CD8-positive, alpha-beta memory T cell (primary cell): ENCODE measurements at places on chromosomes 16 and 17.
A peak's percentile ranks its signal among the peaks of the same experiment; 100 is the strongest.

DNA sequence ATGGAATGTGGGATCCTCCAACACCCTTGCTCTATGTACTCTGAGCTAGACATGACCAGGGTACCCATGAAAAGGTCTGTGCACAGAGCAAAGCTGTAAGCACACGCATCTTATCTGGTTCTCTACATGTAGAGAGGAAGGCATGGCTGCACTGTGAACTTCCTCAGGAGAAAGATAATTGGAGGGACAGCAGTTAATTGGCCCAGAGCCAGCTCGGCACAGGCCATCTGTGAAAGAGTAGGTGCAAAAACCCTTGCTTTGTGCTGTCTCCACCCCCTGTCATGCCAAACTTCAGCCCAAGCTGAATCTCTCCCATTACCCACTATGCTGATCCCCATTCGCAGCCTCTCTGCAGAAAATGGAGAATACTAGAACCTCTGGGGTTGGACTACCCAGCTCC is 241.0 kb downstream of the GRIN2A start:
- no peak for DNase-seq

GRCh38 chr16:84603140-84603816 is 14.6 kb downstream of the COTL1 start:
- no peak for DNase-seq

GRCh38 chr16:17561056-17561455 is 90.3 kb upstream of the XYLT1 start:
- DNase-seq, result no peak

DNA sequence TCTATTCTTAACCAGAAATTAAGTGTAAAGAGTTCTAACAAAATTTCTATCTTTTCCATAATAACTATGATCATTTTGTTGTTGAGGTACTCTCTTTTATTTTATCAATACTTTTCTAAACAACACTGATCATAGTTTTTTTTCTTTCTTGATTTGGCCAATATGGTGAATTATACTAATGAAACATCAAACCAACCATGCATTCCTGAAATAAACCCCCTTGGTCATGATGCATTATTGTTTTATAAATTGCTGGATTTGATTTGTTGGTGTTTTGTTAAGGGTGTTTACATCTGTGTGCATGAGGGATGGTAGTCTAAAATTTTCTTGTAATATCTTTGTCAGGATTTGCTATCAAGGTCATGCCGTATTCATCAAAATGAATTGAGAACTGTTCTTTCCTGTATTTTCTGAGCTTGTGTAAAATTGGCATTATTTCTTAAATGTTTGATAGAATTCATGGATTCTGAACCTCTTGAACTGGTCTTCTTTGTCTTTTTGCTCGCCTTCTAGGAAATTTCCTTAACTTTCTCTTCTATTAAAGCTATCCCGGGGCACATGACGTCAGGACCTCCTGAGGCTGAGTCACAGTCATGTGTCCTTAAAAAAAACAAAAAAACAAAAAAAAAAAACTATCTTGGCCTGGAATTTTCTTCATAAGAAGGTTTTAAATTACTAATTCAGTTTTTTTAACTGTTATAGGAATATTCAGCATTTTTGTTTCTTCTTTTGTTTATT is 3.9 kb upstream of the TRIM25 start:
- no peak for DNase-seq

- DNase-seq, result no peak
Observed at GRCh38 chr17:35731917-35732805, 722 bp downstream of the RASL10B start.

DNA sequence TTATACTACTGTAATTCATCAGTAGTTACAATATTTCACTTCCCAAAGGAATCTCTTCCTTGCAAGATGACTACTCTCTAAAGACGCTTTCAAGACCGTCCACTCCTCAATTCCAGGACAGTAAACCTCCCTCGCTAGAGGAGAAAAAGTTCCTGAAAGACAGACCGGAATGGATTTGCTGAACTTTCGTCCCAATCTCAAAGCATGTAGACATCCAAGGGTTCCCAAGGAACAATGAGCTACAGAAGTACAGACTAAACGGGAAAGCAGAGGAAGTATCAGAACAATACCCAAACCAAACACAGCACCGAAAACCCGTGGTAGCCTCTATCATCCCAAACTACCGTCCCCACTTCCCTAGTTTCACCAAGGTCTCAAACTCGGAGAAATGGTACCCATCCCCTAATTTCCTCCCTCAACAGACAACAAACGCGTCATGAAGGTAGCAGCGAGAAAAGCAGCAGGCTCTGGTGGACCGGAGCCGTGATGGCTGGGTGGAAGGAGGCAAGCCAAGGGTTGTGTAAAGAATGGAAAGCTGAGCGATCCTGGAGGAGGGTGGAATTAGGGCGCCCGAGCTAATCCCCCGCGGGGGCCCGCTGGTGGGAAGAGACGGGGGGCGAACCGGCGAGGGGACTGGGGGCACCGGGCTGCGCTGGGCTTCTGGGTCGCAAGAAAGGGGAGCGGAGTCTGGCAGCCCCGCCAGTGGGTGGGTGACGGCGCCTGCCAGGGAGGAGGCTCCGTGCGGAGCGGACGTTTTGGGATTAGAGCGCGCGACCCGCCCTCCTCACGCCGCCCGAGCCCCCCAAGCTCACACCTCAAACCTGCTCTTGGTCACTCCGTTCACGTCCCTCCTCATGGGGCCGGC is 647 bp downstream of the FBXL20 start:
- peak; percentile 1 for DNase-seq

DNA sequence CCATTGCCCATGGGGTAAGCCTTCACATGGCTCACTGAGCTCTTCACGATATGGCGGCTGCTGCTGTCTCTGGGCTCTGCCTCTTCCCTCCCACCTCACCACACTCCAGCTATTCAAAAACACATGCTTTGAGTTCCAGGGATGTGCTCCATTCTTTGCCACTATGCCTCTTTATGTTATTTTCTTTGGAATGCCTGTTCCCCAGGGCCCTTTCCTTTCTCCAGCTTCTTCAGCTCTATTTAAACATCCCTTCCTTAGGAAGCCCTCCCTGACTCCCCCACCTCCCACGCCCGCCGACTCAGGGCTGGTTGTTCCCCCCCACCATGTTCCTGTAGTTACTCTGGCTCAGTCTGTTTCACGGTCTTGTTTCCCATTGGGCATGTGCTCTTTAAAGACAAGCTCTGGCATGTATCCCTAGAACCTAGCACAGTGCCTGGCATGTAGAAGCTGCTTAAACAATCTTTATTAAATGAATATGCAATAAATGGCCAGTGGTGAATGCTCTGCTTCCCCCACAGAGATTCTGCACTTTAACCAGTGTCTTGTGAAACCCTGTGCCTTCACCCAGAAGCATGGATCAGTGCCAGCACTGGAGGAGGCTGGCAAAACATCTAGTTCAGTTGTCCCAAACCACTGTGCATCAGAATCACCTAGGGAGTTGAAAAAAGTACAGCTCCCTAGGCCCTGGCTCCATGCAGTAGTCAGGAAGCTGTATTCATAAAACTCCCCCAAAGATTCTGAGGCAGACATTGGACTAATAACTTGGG is 6.9 kb downstream of the MYCBPAP start:
- no peak for DNase-seq

- DNase-seq, result no peak
Observed at GRCh38 chr17:67180275-67180674, 64.7 kb downstream of the HELZ start.

DNA sequence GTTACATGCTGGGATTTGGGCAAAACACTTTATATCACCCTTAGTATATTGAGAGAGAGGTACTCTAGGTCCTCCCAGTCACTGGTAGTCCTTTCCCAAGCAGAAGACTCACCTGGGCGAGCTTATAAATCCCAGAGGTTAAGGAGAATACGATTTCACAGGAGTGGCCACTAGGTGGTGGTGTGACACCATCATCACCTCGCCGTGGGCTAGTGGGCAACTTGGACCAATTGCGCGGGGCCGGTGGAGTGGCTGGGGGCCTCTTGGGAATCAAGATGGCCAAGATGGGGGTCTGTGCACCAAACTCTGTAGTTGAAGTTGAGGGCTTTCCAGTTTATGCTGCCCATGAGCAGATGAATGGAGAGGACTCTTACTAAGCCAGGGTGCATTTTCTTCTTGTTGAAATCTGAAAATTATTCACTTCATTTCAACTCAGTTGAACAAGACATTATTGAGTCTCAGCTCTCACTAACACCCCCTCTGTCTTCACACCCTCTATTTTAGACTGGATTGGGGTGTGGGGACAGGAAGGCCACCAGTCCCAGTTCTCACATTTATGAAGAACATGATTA is 38.2 kb upstream of the PIRT start:
- DNase-seq, result peak; percentile 46

- no peak for DNase-seq
Observed at GRCh38 chr17:18028114-18028951, 10.6 kb downstream of the ATPAF2 start.

- DNase-seq, result no peak
Observed at GRCh38 chr17:17547210-17547764, 44.2 kb downstream of the PEMT start.

- no peak for DNase-seq
Observed at GRCh38 chr16:83713597-83713996, 94.2 kb upstream of the HSBP1 start.
